Non-pigmented ciliary epithelial cell (primary cell): ENCODE measurements at places on chromosomes 11 and 22.

DNA sequence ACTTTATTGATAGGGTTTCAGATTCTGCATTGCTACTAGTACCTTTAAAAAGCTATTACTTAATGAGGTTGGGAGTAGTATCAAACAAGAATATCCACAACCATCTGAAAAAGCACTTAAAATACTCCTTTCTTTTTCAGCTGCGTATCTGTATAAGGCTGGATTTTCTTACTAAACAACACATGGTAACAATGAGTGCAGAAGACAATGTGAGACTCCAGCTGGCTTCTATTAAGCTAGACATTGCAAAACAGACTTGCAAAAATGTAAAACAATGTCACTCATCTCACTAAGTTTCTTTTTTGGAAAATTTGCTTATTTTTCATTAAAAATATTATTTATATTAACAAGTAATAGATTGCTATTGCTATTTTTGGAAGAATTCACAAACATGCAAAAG lies 132.6 kb downstream of the WNT11 start:
- DNase-seq, result peak; percentile 42

DNA sequence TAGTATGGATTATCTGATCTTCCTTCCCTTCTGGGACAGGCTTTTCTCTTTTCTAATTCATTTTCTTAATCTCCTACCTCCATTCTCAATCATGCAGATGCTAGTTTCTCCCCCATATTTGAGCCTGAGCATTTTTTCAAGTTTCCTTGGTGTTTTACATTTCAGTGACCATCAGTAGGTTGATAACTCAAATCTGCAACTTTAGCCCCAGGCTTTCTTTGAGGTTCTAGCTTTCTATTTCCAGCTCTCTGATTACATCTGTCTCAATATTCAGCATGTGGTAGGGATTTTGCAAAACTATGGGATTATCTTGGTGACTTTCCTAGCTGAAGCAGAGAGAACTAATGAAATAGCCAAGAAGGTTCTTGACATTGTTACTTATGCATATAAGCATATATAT lies 67.8 kb downstream of the ARHGEF12 start:
- DNase-seq, result no peak

DNA sequence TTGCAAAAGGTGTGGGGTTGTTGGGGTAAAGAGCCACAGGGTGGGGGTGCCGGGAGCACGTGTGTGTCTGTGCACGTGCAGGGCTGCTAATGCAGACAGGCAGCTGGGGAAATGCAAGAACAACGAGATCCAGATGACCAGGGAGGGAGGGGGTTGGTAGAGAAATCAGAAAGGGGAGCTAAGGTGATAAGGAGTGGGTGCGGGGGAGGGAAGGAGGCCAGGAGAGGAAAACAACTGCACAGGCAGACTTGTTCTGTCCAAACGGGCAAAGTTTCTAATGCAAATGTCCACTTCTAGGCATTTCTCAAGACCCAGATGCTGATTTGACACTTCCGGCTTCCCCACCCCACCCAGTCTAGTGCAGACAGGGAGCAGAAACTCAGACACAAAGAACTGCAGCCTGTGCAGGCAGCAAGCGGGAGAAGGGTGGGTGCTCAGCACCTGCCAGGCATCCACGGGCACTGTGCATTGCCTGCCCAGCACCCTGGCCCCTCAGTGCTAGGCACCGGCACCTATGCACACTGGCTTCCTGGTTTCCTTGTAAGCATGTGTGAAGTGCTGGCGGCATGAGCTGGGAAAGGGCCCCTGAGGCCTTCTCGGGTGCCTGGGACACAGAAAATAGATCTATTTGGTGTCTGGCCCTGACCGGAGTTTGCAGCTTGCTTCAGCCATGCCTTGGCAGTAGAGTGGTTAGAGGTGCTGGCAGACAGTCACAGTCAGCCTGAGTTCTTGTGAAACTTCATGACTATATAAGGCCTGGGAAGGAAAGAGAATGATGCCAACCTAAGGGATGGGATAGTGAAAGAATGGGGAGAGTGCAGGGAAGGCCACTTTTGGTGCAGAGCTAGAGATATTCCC lies 220.1 kb upstream of the SORL1-AS1 start:
- DNase-seq, result no peak

- DNase-seq, result no peak
Measured at GRCh38 chr11:68839911-68840641, 1.6 kb downstream of the CPT1A start.

DNA sequence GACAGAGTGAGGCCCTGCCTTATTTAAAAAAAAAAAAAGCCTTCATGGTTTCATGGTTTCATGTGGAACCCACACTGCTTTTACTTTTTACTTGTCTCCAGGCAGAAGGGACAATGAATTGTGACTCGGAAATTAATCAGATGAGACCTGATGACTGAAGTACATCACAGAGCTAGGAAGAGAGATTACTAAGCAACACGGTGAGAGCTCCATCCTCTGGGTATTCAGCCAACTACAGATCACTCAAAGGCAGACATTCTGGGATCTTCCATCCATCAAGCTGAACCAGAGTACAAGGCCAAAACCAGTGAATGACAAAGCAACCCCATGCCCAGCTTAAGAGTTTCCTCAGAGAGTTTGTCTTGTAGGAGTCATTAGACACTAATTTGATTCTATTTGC lies 433.2 kb downstream of the SOX6 start:
- DNase-seq, result no peak

DNA sequence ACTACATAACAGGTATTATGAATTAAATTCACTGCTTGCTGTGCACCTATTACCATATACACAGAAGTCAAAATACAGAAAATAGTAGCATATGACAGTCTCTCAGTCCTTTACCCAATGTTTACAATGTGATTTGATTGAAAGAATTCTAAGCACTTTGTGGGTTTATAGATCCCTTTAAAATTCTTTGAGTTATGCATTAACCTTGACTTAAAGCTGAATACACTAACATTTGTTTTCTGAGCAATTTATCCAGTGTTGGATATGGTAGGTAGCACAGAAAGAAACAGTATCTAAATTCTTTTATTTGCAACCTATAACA lies 230.8 kb upstream of the DDI1 start:
- no peak for DNase-seq

GRCh38 chr11:106828976-106829375 lies 189.3 kb downstream of the GUCY1A2 start:
- DNase-seq, result no peak

DNA sequence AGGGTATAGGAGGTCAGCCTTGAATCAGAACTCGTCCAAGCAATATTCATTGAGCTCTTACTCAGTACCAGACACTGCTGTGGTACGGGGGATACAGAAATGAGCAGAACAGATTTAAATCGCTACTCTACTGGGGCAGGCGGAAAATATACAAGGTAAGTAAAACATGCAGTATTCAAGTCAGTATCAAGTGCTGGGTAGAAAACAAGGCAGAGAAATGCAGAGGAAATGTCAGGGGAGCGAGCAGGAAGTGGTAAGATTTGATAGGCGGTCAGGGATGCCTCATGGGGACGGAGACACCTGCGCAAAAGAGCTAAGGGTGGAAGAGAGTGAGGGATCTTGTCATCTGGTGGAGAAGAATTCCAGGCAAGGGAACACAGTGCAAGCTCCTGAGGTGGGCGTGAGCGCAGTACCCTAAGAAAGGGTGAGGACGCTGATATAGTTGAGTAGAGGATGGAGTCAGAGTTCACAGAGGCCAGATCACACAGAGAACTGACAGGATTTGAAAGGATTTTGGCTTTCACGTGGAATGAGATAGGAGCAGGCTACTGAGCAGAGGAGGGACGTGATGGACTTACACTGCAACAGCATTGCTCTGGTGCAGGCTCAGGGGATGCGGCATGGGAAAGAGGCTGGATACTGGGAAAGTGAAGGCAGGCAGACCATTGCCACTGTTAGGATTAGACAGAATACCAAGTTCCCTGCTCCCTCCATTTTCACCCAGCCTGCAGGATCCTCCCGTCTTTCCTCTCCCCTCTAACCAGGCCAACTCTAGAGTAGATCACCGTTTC lies 35.8 kb downstream of the SC5D start:
- no peak for DNase-seq

DNA sequence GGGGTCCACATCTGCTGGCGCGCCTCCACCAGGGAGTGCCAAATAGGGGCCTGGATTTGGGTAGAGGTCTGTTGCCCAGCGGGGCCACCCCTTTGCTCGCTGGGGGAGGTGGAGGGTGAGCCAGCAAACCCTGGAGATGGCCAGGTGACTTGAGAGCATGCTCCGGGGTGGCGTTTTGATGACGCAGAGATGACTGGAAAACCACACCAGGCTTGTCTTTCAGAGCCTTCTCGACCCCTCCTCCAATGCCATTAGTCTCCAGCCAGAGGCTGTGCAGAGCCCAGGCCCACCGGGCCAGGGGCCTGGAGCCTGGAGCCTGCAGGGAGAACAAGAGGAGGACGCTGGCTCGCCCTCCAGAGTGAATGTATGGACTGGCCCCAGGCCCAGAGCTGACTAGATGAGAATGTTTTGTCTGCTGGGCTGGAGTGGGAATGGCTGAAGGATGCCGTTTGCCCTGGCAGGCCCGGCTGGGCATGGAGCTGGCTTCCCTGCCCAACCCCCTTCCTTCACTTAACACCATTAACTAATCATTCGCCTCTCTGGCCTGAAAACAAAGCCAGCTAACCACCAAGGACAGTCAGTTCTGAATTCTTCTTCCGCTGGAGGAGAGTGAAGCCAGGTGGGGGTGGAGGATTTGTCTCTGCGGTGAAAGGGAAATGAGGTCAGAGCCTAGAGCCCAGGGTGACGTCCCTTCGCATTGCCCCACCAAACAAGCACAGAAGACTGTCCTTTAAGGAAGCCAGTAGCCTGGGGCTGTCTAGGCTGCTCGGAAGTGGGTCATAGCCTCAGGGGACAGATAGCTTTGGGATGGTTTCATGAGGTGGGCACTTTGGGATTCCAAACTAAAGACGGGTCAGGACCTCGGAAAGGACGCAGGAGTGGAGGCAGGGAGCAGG lies 1.6 kb upstream of the MCAM start:
- DNase-seq, result peak; percentile 51
